NCI-H1930 (cell line): ENCODE measurements at places on chromosomes 3 and 15.

DNA sequence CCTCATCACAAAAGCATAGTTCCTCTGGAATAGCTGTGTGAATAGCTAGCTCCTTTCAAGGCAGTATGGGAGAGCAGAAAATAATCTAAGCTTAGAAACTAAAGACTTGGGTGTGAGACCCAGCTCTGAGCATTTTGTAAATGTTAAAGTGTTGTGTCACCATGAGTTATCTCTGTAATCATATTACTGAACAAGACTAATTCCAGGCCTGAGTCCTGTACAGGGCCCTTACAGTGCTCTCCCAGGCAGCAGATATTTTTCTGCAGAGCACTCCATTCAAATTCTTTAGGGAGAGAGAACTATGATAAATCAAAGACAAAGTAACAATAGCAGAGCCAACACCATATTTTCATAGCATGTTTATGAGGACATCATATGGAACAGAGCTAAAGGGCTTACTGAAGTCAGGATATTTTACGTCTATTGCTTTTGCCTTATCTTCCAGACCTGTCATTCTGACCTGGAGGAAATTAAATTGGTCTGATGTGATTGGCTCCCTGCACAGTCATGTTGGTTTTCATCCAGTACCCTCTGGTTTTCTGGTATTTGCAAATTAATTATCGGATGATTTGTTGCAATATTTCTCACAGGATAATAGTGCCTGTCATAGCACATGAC lies 172.6 kb upstream of the PPP2R3A start:
- DNase-seq: no peak

- no peak for DNase-seq
Measured at GRCh38 chr15:70852501-70853317, 1.2 kb downstream of the LARP6 start.

DNA sequence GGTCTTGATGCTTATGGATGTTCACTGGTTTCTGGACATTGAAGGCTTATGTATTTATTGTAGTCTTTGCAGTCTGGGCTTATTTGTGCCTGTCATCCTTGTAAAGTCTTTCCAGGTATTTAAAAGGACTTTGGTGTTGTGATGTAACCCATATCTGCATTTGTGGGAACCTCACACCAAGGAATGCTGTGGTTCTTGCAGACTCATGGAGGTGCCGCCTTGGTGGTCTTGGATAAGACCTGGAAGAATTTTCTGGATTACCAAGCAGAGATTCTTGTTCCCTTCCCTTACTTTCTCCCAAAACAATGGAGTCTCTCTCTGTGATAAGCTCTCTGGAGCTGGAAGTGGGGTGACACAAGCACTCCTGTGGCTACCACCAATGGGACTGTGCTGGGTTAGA lies 363.5 kb upstream of the NECTIN3 start:
- no peak for DNase-seq

GRCh38 chr3:166993015-166993630 lies 387.0 kb downstream of the ZBBX start:
- DNase-seq: no peak

DNA sequence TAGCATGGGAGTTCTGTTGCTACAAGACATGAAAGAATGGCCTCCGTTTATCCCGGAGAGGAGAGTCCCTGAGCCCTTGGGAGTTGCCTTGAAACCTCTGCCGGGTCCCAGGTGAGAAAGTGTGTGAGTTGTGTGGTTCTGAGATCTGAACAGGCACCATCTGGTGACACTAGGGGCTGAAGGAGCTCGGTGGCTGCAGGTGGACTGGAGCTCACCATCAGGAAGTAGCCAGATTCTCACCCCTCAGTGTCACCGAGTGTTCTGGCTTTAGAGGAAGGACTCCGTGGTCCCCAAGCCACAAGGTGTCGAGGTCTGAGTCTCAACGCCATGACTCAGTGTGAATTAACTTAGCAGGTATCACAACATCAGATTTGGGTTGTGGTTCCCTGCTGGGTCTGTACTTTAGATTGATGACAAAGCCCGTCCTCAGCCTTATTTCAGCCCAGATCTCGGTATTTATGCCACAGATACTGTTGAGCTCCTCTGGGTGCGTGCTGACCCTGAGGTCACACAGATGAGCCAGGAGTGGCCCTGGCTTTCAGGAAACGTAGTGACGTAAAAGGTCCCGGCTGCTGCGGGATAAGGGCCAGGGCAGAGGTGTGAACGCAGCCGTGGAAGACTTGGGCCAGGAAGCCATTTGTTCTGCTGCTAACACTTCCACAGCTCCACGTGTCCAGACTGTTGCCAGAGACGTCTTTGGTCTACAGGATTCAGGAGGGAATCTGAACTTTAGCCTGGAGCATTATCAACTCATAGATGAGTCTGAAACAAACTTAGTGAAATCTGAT lies 54.4 kb downstream of the PGPEP1L start:
- DNase-seq: no peak

GRCh38 chr3:194481103-194481502 lies 5.7 kb downstream of the ATP13A3 start:
- DNase-seq: no peak

DNA sequence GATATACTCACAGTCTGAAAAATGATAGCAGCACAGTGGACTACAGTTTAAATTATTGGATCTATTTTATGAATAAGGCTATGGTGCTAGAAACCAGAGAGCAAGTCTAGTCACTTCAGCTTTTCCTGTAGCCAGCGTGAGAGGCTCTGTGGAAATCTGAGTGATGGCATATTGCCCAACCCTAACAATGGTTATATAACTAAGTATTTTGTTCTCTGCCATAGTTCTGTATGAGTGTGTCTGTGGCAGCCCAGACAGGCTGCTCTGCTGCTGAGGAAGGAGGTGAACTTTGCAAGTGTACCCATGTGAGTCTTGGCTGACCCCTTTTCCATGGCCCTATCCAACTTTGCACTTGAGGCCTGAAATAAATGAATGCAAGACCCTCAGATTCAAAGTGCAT lies 105.7 kb downstream of the LRTM1 start:
- DNase-seq: no peak

GRCh38 chr15:91860498-91860897 lies 7.0 kb downstream of the SLCO3A1 start:
- no peak for DNase-seq

DNA sequence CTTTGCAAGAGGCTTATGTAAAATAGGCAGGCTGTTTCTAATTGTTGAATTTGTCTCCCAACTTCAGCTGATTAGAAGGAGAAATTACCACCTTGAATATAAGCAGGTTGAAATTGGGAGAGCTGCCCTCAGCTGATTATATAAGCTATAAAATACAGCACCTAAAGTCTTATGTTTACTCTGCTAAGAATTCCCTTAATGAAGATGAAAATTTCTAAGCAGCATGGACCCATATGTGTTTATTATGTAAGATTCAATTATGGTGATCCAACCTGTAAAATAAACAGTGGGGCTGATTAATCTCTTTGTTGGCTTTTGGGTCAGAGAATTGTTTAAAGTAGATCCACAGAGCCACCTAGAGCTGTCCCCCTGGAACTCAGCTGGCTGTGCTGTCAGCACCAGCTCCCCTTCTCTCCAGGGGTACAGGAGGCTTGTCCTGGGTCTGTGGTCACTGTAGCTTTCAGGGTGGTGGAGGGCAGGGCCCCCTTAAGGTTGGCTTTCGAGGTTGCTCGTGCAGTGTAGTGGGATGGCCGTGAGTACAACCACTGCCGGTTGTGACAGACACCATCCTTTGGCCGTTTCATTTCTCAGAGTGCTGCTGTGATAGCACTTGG lies 9.5 kb downstream of the SLCO3A1 start:
- no peak for DNase-seq

- no peak for DNase-seq
Measured at GRCh38 chr3:99877031-99877579, 59.4 kb downstream of the CMSS1 start.

- DNase-seq: no peak
Measured at GRCh38 chr3:9870978-9871377, 9.1 kb downstream of the CIDEC start.

DNA sequence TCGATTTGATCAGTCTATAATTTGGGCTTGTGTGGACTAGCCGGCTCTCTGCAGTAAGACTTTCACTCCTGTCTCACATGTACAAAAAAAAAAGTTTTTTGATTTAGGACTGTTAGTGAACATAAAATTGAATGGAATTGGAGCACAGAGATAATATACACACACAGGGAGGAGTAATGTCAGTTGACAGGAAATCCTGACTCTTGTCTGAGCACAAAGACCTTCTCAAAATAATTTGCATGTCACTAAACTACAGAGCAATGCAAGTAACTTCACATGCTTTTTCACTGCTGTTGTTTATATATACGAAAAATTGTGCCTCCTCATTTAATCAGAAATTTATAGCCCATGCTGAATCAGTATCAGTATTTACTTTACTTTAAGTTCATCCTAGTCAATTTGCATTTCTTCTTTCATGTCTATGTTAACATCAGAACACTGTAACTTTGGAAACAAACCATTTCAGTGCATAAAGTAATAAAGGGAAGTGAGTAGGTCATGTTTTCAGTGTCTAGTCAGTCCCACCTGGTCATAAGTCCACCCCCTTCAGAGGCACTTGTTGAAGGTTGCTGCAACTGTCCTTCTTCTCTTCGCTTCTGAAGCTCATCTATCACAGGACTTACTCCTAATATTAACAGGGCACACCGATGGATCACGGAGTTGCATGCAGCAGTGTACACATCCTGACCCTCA lies 115.8 kb downstream of the FBXL22 start:
- no peak for DNase-seq

DNA sequence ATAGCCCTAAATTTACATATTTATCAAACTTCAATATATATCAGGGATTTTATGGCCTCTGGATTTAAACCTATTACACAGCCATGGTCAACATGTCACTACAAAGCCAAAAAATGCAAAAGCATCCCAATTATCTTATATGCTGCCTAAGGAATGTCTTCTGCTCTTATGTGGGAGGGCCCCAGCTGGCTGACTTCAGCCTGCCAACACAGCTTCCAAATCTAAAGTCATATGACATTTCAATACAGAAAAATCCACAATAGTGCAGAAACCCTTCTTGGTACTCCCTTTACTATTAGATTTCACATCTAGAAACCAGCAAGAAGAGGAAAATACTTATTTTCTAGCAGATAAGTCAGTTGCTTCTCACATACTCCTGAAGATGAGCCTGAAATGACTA lies 6.4 kb downstream of the PFN2 start:
- no peak for DNase-seq

GRCh38 chr3:167887096-167887495 lies 151.6 kb downstream of the SERPINI1 start:
- DNase-seq: no peak

DNA sequence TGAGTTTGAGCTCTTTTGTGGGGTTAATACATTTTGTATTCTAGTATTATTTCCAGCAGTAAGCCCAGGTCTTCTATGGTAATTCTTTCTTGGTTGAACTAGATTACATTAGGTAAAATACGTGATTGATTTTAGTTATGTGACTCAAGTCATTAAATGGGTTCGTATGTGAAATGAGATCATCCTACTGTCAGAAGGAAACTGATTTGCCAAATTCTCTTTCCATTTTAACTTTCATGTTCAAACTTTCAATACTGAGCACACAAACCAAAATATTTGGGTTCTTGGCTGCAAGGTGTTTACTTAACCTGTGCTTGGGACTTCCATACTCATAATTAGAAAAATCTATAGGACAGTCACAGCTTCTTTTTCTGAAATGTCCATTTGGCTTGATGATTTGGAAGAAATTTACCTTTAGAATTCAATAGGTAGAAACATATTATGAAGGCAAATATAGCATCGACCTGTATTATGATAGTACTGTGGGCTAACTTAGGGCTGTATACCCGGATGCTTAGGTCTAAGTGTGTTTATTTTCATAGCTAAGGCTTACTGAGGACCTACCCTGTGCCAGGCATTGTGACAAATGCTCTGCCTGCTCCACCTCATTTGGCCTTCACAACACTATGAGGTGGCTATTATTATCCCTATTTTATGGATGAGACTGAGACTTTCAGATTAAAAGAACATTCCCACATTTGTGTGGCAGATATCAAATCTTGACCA lies 631.8 kb upstream of the GRM7 start:
- no peak for DNase-seq

- no peak for DNase-seq
Measured at GRCh38 chr3:168427835-168428475, 332.2 kb upstream of the GOLIM4 start.
